ENCODE measurements at places on chromosomes 4 and X. TPM values are rescaled to one million over a fixed set of nuclear protein-coding genes. Genes with fewer than 3 reads are reported as not detected.

Gene KLKB1
- 0.33 TPM for total RNA-seq

Gene FRG2
- not detected for total RNA-seq

Gene CDKL2
- 2.3 TPM for total RNA-seq

Gene RHOH
- total RNA-seq, result not detected

Gene RTL3
- 0.07 TPM for total RNA-seq

Gene TBX22
- not detected for total RNA-seq

Gene CXCL10
- not detected for total RNA-seq

Gene NDNF
- 4.9 TPM for total RNA-seq

Gene HELT
- not detected for total RNA-seq

Gene F8A3
- total RNA-seq, result 1.7 TPM

Gene HEPH
- 102 TPM for total RNA-seq

Gene RNF128
- 6.7 TPM for total RNA-seq

Gene TMEM47
- total RNA-seq, result 135 TPM

Gene ARR3
- not detected for total RNA-seq

Gene L1CAM
- total RNA-seq, result 4.6 TPM

Gene XK
- 0.13 TPM for total RNA-seq

Gene CSAG1
- total RNA-seq, result not detected

Gene ATP1B4
- not detected for total RNA-seq

Gene CENPVL1
- total RNA-seq, result not detected

Gene PPP2R2C
- total RNA-seq, result 0.07 TPM

Gene HSD17B13
- total RNA-seq, result 0.13 TPM

Gene TMEM33
- total RNA-seq, result 65.9 TPM

Gene TMPRSS11A
- not detected for total RNA-seq

Gene MTMR1
- total RNA-seq, result 20.2 TPM

Gene SUV39H1
- total RNA-seq, result 2.9 TPM

Gene UGT2A1
- total RNA-seq, result not detected

Gene DCAF4L1
- total RNA-seq, result 0.13 TPM

Gene GCNA
- 2.9 TPM for total RNA-seq

Gene MAGEA2
- total RNA-seq, result not detected

Gene SCD5
- 19.9 TPM for total RNA-seq

Gene RS1
- not detected for total RNA-seq

Gene USP26
- total RNA-seq, result not detected

Gene ARHGAP36
- total RNA-seq, result not detected

Gene AMBN
- total RNA-seq, result not detected

Gene CDX4
- not detected for total RNA-seq

Gene KIAA1210
- total RNA-seq, result not detected

Gene MAOB
- 4.2 TPM for total RNA-seq

Gene PORCN
- 15.6 TPM for total RNA-seq

Gene C4orf36
- 0.33 TPM for total RNA-seq

Gene RAB9A
- total RNA-seq, result 25.9 TPM

Gene HTN3
- total RNA-seq, result not detected

Gene MCF2
- total RNA-seq, result 0.07 TPM

Gene FAM114A1
- 431 TPM for total RNA-seq

Gene RGN
- 4.7 TPM for total RNA-seq

Gene TBC1D8B
- total RNA-seq, result 32.2 TPM

Gene TBC1D9
- 45.7 TPM for total RNA-seq

Gene GAGE12H
- total RNA-seq, result not detected

Gene HSFX2
- total RNA-seq, result 0.72 TPM

Gene ZCCHC12
- total RNA-seq, result not detected

Gene ABCB7
- total RNA-seq, result 17.1 TPM

Gene CT45A5
- not detected for total RNA-seq

Gene CD99
- 354 TPM for total RNA-seq

Gene GPC3
- total RNA-seq, result 19.5 TPM

Gene PDCL2
- total RNA-seq, result not detected

Gene SLC34A2
- 0.03 TPM for total RNA-seq

Gene GABRB1
- 0.99 TPM for total RNA-seq

Gene PABPC4L
- total RNA-seq, result 0.26 TPM

Gene PTPN13
- 48.9 TPM for total RNA-seq

Gene TCEAL5
- total RNA-seq, result not detected

Gene AKAP4
- not detected for total RNA-seq
